Stomach (tissue), 19 donors: ENCODE measurements at places on chromosomes 2 and 18. TPM values are rescaled to one million over a fixed set of nuclear protein-coding genes. Genes with fewer than 3 reads are reported as not detected.

The CHMP3 gene
- polyA plus RNA-seq, result 123 TPM

The GREB1 gene
- polyA plus RNA-seq, result 0.88 TPM

The ANTXR1 gene
- 10.0 TPM for polyA plus RNA-seq

The GPR155 gene
- polyA plus RNA-seq, result 6.7 TPM

The SH2D6 gene
- 2.3 TPM for polyA plus RNA-seq

The PAX3 gene
- not detected for polyA plus RNA-seq

The CDH20 gene
- polyA plus RNA-seq, result not detected

The SH3BP4 gene
- 20.0 TPM for polyA plus RNA-seq

The SH3YL1 gene
- 156 TPM for polyA plus RNA-seq

The IL1RL1 gene
- polyA plus RNA-seq, result 40.9 TPM

The NDC80 gene
- 2.1 TPM for polyA plus RNA-seq

The ALK gene
- polyA plus RNA-seq, result 0.13 TPM

The PSMD14 gene
- 34.1 TPM for polyA plus RNA-seq

The VWC2L gene
- polyA plus RNA-seq, result not detected

The MYCN gene
- 1.7 TPM for polyA plus RNA-seq

The MEMO1 gene
- 30.7 TPM for polyA plus RNA-seq

The CNDP1 gene
- polyA plus RNA-seq, result 0.13 TPM

The MEP1B gene
- polyA plus RNA-seq, result not detected

The SDC1 gene
- 32.5 TPM for polyA plus RNA-seq

The AMER3 gene
- polyA plus RNA-seq, result 0.37 TPM

The CIB4 gene
- polyA plus RNA-seq, result 1.8 TPM

The FAM110C gene
- polyA plus RNA-seq, result 15.9 TPM

The TACR1 gene
- not detected for polyA plus RNA-seq

The ANKRD53 gene
- polyA plus RNA-seq, result 1.3 TPM

The TFCP2L1 gene
- polyA plus RNA-seq, result 6.8 TPM

The UPP2 gene
- polyA plus RNA-seq, result not detected

The FAM124B gene
- 0.92 TPM for polyA plus RNA-seq

The TBR1 gene
- polyA plus RNA-seq, result not detected

The MARS2 gene
- polyA plus RNA-seq, result 3.0 TPM

The DNAJC5G gene
- polyA plus RNA-seq, result not detected

The ABCG5 gene
- polyA plus RNA-seq, result not detected

The GLI2 gene
- polyA plus RNA-seq, result 0.61 TPM

The ANKRD36 gene
- polyA plus RNA-seq, result 1.4 TPM

The KCTD18 gene
- 17.9 TPM for polyA plus RNA-seq

The COBLL1 gene
- 35.6 TPM for polyA plus RNA-seq

The TNFRSF11A gene
- 0.92 TPM for polyA plus RNA-seq

The RAB27B gene
- polyA plus RNA-seq, result 10.5 TPM

The FBXO36 gene
- 1.2 TPM for polyA plus RNA-seq

The TRIM43 gene
- not detected for polyA plus RNA-seq

The EMILIN2 gene
- 4.3 TPM for polyA plus RNA-seq

The LRRTM1 gene
- polyA plus RNA-seq, result 0.33 TPM

The RAB17 gene
- 83.8 TPM for polyA plus RNA-seq

The AQP12B gene
- not detected for polyA plus RNA-seq

The CTNNA2 gene
- 0.31 TPM for polyA plus RNA-seq

The RAPGEF4 gene
- 9.8 TPM for polyA plus RNA-seq

The DCAF17 gene
- polyA plus RNA-seq, result 3.3 TPM

The SLC23A3 gene
- polyA plus RNA-seq, result not detected

The UGT1A10 gene
- 1.8 TPM for polyA plus RNA-seq

The CCDC68 gene
- 11.9 TPM for polyA plus RNA-seq

The GREB1L gene
- polyA plus RNA-seq, result 0.15 TPM

The DSG3 gene
- 47.6 TPM for polyA plus RNA-seq

The PID1 gene
- polyA plus RNA-seq, result 41.1 TPM

The ALKAL2 gene
- 6.8 TPM for polyA plus RNA-seq

The DES gene
- 803 TPM for polyA plus RNA-seq

The ANKRD29 gene
- 13.2 TPM for polyA plus RNA-seq

The ABCG8 gene
- polyA plus RNA-seq, result not detected

The CCBE1 gene
- 0.63 TPM for polyA plus RNA-seq
